Heart left ventricle (tissue), 16 donors: ENCODE measurements at places on chromosomes 13 and 19.

GRCh38 chr13:41490371-41491015, 33.1 kb downstream of the RGCC start:
- DNase-seq = no peak

DNA sequence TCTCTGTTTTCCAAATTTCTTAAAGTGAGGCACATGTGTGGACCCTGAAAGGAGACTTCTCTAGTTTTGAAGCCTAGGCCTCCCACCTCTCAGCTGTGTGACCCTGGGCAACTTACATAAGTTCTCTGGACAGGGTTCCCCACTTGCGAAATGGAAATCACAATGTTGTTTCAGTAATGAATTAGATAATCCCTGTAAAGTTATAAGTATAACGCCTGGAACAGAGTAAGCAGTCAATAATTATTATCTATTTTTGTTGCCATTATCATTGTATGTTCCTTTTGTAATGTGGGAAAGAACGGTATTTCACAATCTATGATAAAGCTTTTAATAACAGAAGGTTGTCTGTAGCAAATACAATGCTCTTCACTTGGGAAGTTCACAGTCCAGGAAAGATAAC, 437.3 kb upstream of the ZNF507 start:
- DNase-seq = no peak

DNA sequence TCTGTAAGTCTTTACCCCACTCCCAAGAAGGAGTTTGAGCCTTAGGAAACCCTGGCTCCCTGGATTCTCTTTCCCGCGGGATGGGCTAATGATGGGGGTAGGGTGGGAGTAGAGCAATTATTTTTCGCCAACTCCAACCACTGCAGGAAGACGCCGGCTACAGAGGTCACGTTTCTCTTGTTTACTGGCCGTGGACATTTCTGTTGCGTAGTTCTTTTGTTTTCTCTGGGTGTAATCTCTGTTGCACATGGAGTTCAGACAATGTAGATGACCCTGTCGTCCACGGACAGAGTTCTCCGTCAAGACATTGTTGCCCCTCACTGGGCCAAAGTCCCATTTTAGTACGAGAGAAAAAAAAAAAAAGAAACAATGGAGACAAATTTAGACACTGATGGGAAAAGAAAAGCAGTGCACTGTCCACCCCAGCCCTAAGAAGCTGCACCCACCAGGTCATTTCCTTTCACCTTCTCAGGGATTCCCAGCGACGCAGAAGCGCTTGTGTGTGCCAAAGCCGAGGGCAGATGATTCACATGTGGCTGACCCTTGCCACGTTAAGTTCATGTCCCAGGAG, 133.9 kb upstream of the ARGLU1 start:
- DNase-seq = peak; percentile 58

DNA sequence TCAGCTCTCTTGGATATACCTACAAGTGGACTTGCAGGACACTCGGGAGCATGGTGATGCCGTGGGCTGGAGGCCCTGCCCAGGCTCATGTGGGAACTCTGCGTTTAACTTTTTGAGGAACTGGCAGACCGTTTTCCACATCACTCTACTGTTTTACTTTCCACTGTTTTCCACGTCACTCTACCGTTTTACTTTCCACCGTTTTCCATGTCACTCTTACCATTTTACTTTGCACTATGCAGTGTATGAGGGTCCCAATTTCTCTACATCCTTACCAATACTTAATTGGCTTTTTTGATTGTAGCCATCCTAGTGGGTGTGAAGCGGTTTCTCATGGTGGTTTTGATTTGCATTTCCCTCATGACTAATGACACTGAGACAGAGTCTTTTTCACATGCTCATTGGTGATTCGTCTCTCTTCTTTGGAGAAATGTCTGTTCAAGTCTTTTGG, 40.5 kb downstream of the GATAD2A start:
- DNase-seq = no peak

GRCh38 chr19:3360421-3361383, 5.7 kb upstream of the NFIC start:
- DNase-seq = peak; percentile 86

DNA sequence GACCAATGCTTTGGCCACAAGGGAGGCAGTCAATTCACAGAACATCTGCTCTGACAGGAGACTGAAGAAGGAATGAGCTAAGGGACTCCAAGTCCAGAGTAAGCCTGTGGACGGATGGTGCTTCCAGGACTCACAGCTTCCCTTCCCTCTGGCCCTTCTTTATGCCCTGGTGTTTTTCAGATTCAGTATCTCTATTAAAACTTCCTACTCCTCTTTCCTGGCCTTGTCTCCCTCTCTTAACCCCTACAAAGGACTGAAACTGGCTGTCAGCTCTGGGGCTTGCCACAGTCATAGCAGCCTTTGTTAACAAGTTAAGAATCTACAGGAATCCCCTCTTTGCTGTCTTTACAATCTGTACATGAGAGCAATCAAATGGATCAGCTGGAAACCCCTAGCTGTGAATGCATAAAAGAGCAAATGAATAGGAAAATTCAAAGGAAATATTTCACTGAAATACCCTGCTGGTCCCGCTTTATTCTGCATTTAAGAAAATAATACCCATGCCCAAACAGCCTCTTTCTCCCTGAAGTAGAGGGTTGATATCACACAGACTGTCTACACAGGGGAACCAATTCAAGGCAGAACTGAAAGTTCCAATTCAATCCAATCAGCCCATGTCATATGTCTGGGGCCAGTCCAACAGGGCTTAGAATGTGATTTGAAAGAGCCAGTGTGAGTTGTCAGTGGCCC, 192.3 kb downstream of the MZT1 start:
- no peak for DNase-seq

DNA sequence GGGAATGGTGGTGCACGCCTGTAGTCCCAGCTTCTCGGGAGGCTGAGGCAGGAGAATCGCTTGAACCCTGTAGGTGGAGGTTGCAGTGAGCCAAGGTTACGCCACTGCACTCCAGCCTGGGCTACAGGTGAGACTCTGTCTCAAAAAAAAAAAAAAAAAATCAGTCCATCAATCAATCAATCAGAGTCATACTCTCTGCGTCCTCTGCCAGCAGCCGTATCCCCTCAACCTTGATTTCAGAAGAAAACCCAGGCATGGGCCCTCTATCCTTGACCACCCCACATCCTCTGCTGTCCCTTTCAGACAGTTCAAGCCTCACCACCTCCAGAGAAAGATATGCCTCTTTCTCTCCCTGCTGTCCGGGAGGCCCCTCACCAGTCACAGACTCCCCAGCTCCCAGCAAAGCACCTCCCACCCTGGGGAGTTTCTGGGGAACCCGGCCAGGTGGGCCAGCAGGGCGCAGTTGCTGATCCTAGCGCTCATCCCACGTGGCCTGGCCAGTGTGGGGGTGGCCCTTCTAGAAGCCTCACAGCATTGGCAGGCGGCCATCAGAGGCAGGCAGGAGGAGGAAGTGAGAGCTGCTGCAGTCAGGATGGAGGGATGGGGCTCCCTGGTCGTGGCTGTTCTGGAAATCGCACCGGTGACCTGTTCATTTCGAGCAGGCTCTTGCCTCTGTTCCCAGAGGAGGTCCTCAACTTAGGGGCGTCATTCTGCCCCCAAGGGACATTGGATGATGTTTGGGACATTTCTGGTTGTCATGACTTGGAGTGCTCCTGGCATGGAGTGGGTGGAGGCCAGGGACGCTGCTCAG, 10.2 kb upstream of the JSRP1 start:
- DNase-seq = peak; percentile 94

- DNase-seq = no peak
Observed at GRCh38 chr13:95509521-95510310, 42.8 kb upstream of the CLDN10 start.

DNA sequence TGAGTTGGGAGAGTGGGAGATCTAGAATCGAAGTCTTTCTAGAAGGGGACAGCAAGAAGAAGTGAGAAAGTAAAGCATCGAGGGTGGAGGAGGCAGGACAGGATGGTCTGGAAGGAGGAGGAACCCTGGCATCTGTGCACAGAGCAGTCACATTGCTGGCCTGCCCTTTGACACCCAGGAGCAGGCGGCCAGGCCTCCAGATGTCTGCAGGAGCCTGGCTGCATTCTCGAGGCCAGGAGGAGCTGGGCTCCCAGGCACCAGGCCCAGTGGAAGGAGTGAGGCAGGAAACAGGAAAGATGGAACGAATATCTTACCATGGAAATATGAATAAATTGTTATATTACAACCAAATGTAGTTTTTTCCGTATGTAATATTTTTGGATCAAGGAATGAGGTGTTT, 27.7 kb upstream of the ARGLU1 start:
- DNase-seq = peak; percentile 36

- DNase-seq = no peak
Observed at GRCh38 chr13:80823472-80823871, 482.5 kb upstream of the SPRY2 start.

DNA sequence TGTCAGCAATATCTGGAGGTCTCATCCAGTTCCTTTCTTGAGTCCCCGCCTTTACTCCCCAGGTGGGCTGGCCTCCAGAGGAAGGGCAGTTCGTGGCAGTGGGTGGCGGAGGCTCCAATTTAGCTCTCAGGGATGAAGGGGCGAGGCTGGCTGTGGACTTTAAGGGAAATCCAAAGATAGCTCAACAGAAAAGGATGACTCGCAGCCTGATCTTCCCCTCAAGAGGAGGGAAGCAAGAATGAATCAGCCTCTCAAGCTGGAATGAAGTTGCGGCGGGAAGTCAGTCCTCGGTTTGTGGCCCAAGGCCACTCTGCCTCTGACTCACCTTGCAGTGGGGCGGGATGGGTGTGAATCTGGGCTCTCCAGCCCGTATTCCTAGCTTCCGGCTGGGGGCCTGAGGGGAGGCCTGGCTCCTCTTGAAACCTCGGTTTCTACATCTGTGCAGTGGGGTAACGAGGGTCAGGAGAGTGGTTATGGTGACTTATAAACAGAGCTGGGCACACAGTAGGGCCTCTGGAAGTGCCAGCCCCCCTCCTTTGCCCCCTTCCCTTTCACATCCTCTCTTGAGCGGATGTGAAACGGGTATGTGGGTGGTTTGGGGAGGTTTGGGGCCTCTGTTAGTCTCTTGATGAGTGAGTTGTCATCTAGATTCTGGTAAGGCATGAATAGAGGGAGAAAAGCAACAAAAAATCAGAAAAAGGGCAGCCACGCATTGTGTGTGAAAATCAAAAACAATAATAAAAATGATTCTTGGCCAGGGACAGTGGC, 10.5 kb upstream of the SMG9 start:
- no peak for DNase-seq

DNA sequence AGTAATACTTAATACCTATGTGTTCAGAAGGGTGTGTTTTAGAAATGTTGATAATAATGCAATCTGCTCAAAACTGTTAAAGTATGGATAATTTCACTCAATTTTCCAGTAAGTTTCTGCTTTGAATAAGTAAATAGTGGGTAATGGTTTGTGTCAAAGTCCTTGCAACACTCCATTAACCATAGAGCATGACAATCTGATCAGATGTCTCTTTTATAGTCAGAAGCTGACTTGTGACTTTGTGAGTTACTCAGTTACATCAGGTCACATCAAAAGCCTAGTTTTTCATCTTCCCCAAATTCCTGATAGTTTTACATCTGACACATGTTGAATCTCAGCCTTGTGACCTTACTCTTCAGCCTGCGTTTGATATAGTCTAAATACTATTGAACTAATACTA, 338.0 kb downstream of the EFNB2 start:
- no peak for DNase-seq

GRCh38 chr13:27022571-27023311, 148.9 kb downstream of the USP12 start:
- DNase-seq = no peak

GRCh38 chr13:36101157-36101556, 30.0 kb downstream of the DCLK1 start:
- DNase-seq = no peak

GRCh38 chr13:101465877-101466276, 13.4 kb downstream of the ITGBL1 start:
- DNase-seq = no peak

- no peak for DNase-seq
Observed at GRCh38 chr19:42558450-42559150, 30.3 kb upstream of the CEACAM1 start.

- DNase-seq = no peak
Observed at GRCh38 chr19:24032651-24033050, 54.3 kb upstream of the ZNF254 start.

DNA sequence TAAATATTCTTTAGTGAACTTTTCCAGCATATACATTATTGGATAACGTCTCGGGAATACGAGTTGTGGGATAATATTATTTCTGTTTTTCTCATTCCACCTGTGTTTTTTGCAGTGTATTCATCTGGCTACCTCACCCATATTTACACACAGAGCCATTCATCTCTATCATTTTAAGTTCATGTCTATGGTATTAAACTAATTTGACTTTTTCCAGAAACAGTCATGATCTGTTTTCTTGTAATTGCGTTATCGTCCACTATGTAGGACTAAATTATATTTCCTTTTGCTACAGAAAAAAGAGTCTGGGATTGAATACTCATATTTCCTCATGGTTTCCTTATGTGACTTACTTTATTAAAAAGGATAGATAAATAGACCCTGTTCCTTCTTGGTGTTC, 2.7 kb downstream of the ATP11A start:
- no peak for DNase-seq

- DNase-seq = no peak
Observed at GRCh38 chr13:75585153-75585552, 35.6 kb downstream of the UCHL3 start.

DNA sequence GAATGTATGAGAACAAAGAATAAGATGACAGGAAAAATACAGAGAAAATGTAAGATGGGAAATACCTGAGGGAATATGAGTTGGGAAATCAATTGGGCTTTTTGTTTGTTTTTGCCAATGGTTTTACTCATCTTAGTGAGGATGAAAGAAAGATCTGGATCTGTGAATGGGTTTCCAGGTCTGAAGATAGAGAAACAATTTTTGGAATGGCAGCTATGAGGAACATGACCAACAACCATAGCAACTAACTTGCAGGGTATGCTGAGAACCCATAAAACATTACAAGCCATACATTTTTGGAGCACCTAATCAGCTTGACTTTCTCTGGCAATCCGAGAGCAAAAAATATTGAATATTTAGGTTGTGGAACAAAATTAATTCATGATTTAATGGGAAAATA, 290.0 kb downstream of the KCTD12 start:
- DNase-seq = no peak

- DNase-seq = no peak
Observed at GRCh38 chr19:46951171-46951986, 68.3 kb upstream of the NPAS1 start.

DNA sequence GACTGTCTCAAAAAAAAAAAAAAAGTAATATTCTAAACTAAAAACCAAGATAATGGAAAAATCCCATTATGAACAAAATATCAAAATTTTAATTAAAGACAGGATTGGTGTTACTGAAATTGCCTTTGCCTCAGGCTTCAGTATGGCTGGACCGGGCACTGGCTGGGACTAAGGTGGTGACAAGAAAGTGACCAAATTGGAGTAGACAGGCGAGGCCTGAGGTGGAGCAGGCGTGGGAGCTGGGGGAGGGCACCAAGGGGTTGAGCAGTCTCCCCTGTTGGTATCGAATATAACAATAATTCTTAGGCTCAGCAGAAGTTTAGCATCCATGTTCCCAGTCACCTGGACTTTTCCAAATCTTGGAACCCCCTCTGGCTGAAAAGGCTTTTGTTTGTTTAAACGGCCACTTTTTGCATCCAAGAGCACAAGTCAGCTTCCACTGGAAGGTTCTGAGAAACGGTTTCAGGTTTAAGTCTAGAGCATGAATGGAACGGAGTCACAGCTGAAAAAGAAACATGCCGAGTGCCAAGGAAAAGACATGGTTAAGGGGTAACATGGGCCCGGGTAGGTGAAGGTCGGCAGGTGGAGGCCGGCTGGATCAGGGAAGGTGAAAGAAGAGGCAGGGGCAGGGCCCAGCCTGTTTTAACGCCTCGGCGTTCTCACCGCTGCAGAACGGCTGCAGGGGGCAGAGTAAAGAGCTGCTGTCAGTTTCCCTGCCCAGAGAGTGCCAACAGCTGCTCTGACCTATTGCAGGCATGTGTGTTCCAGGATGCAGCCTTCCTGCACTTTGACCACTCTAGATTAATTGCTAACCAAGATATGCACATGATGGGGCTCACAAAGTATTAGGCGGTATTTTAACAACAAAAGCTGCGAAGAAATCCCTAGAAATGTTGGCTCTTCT, 104.4 kb downstream of the TM9SF2 start:
- DNase-seq = peak; percentile 46
